ENCODE measurements at places on chromosomes 12 and 14. TPM values are rescaled to one million over a fixed set of nuclear protein-coding genes. Genes with fewer than 3 reads are reported as not detected.

Gene PITPNM2
- 0.69 TPM for total RNA-seq

Gene DAZAP2
- 102 TPM for total RNA-seq

DNA sequence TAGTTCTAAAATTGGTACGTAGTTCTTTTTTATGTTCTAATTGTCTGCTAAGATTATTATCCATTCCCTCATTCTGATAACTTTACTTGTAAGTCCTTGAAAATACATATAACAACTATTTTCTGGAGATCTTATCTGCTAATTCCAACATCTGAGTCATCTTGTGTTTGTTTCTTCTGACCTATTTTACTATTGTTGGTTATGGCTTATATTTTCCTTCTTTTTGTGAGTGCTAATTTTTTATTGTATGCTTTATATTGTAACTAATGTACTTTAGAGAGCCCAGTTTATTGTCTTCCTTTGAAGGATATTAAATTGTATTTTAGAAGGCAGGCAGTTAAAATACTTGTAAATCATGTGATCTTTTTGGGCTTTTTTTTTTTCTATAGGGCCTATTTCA, 149.3 kb upstream of the LRFN5 start:
- no peak for DNase-seq

GRCh38 chr12:95411057-95411456, 62.9 kb upstream of the METAP2 start:
- no peak for DNase-seq
